Activated CD8-positive, alpha-beta T cell treated with anti-CD3 and anti-CD28 coated beads for 36 hours (primary cell): ENCODE measurements at places on chromosomes 5 and 9. TPM values are rescaled to one million over a fixed set of nuclear protein-coding genes. Genes with fewer than 3 reads are reported as not detected.

The TNFSF8 gene
- 23.9 TPM for total RNA-seq

The GDA gene
- total RNA-seq = not detected

The ZNF367 gene
- 29.3 TPM for total RNA-seq

The PFN3 gene
- not detected for total RNA-seq

The SHISAL2B gene
- total RNA-seq = not detected

GRCh38 chr5:171647043-171647903 is 138.3 kb upstream of the SMIM23 start:
- no peak for DNase-seq

DNA sequence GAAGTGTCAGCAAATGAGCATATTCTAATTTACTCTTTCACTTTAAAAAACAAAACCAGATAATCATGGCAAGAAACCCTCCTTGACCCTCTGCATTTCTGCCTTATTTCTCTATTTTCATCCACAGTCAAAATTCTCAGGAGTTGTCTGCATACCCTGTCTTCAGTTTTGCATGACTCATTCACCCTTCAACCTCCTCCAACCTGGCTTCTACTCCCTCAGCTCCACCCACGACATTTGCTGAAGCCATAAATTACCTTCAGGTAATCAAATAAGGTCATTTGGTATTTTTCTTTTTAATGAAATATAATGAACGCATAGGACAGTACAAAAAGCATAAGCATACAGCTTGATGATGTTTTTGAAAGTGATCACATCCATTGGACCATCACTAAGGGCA is 27.8 kb upstream of the SH3GL2 start:
- DNase-seq = no peak

DNA sequence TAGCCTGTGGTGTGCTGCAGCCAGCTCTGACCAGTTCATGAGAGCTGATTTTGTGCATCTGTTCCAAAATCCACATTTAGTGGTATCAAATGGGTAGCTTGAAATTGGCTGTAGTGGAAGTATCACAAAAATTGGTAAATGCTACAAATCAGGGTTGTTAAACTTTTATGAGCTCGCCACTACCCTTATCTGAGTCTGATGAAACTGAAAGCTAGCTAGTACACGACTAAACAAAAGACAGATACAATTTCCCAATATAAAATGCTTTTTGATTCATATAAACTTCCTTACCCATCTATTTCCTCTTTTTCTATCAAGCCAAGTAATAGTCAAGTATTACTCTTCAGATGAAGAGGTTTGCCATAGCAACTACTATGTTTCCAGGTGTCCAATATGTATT is 392.0 kb downstream of the TMEM161B start:
- no peak for DNase-seq

- DNase-seq = no peak
Measured at GRCh38 chr5:173794901-173795416, 93.2 kb upstream of the CPEB4 start.

DNA sequence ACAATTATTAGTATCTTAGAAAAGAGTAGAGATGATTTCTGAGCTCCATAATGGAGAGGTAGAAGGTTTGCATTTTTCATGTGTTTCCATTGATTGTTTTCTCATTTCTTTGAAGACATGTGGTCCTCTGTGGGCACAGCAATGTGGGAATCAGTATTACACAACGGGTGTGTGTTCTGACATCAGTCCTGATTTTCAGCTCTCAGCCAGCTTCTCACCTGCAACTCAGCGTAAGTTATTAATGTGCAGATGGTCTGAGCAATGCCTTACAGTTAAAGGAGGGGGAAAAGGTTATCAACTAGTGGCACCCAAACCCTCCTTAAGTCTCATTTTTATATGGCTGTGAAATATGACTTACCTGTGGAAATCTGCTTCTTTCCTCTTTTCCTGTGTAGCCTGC is 59.1 kb downstream of the ITGA2 start:
- DNase-seq = no peak

- DNase-seq = no peak
Measured at GRCh38 chr5:81239613-81240012, 6.5 kb downstream of the CKMT2 start.

DNA sequence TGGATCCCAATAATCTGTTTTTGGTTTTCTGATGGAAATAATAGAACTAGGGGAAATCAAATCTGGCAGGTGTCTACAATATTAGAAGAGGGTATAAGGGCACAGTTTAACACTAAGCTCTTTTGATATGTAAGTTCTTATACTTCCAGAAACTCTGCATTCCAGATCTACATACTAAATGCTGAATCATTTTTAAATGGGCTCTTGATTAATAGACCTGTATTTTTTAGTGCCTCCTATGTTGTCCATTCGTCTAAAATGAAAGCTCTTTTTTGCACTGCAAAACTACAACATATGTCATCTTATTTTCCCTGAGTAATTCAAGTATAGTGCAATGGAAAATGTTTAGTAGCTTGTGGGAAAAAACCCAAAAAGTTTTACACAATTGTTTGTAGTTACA is 44.2 kb downstream of the NR6A1 start:
- no peak for DNase-seq

- no peak for DNase-seq
Measured at GRCh38 chr5:131254741-131255140, 9.1 kb upstream of the CDC42SE2 start.

DNA sequence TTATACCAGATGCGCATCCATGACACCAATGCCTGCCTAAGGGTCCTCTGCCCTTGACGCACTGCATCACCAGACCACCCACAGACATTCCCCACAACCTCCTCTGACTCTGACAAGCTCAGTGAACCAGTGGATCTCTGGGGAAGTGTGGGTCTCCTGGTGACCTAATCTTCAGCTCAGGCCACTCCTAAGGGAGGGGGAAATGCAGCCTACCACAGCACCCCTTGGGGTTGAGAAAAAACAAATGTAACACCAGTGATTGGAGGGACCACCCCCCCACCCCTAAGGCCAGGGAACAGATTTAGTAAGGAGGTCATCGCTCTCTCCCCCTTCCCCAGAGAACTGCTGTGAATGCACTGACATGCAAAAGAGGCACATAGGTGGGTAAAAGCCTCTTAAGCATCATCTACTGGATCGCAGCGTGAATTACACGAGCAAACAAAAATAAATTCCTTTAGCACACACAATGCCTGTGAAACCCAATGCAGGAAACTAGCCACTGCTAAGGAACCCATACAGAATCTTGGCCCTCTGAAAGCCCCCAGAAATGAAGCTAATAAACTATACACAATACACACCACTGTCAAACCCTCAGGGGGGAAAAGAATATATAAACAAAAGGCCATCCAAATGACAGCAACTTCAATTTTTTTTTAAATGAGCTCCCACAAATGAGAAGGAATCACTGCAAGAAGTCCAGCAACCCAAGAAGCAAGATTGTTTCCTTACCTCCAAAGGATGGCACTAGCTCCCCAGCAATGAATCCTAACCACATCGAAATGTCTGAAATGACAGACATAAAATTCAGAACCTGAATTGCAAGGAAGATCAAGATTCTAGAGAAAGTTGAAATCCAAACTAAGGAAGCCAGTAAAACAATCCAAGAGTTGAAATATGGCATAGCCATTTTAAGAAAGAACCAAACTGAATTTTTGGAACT is 513.7 kb upstream of the PTGER4 start:
- peak; percentile 7 for DNase-seq

DNA sequence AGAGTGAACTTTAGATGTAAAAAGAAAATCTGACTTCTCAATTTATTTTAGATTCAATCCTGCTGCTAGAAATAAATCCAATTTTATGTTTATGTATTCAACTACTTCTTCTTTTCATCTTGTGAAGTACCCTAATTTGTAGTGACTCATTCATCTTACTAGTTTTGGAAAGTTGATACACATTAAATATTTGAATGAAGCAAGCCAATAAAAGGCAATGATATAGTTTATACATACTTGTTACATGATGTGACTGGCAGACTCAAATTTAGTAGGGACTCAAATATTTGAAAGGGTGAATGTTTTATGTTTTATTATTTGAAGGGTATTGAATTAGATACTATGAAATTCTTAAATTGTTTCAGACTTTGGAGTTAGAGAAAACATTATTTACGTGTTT is 34.7 kb downstream of the CSNK1G3 start:
- DNase-seq = no peak

GRCh38 chr5:5492087-5492933 is 69.8 kb downstream of the ICE1 start:
- DNase-seq = peak; percentile 53

DNA sequence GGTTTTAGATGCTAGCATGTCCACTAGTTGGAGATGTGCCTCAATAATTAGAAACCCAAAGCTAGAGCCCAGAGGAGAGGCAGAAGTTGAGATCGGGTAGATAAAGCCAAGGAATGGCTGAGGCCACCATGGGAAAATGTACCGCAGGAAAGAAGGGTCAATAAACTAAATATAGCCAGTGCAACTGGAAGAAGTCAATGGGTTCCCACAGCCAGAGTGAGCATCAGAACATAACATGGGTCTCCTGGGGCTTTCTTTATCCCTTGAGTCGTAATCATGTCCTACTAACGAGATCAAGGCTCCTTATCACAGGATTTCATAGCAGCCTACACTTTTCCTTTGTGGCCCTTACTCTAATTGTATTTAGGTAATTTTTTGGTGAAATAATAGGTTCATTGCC is 61.7 kb downstream of the FRMD3 start:
- DNase-seq = no peak

DNA sequence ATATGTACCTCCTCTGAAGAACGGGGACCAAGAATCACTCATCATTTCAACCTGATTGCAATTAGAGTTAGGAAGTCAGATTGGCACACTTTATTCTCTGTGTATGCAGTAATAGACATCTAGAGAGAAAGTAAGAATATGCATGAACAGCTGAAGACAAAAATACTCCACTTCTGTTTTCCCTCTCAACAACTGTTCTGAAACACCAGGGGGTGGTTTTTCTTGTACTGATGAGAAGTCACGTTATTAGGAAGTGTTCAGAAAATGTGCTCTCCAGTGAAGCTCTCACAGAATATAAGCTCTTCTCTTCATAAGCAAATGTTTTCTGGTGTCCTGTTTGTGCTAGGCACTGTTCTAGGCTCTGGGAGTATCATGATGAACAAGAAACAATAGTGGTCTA is 531.7 kb upstream of the C9orf72 start:
- no peak for DNase-seq

- DNase-seq = no peak
Measured at GRCh38 chr9:14912859-14913258, 2.6 kb upstream of the FREM1 start.

DNA sequence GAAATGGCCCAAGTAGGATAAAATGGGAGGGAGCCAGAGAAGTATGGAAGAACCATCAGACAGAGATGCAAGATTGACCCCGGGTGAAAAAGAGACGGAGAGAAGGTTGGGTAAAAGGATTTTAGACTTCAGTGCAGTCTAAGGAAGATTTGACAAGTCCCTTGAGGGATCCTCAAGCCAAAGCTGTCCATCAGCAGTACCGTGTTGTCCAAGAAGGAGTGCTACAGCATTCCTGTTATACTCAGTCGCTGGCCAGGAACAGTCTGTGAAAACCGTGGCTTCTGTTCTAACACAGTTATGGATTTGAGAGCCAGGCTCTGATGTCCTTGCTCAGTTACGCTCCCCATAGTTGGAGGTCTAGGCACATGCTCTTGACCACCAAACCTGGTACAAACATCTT is 383.9 kb upstream of the DAB2 start:
- DNase-seq = no peak

DNA sequence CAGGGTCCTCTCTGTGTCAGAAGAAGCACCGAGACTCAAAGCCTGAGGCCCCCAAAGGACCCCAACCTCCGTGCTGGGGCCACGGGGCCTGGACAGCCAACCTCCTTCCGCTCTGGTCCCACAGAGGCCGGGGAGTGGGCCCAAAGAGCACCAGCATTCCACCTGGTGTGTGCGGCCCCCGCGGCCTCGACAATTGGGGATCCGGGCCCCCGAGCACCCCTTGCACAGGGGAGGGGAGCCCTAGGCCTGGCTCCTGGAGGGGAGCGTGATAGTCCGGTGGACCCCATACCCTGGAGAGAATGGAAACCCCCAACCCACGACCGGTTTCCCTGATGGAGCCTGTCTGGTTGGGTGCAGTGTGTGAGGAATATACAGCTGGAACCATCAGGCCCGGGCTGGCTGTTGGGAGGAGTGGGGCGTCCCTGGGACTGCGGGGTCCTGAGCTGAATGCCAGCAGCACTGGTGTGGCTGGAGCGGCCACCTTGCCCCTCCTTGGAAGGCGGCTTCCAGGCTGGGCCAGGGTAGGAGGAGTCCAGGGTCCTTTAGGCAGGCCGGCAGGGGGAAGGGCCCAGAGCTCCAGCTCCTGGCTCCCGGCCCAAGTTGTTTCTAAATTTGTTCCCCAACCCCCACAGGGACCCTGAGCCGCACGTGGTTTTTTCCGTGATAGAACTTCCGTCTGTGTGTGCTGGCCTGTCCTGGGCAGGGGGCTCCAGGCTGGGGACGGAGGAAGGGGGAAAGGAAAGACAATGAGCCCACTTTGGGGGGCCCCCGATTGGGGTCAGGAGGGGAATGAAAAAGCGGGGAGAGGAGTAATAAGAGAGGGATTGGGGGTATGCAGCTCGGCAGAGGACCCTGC is 825 bp upstream of the TOR4A start:
- DNase-seq = no peak
